ENCODE measurements at places on chromosomes 3 and 15. TPM values are rescaled to one million over a fixed set of nuclear protein-coding genes. Genes with fewer than 3 reads are reported as not detected.

The ABHD17C gene
- 8.6 TPM for polyA plus RNA-seq

The ANKRD34C gene
- polyA plus RNA-seq, result 0.04 TPM

The TMEM40 gene
- polyA plus RNA-seq, result 18.9 TPM

The VPS18 gene
- polyA plus RNA-seq, result 9.6 TPM

The MEGF11 gene
- polyA plus RNA-seq, result 0.26 TPM

The CCK gene
- polyA plus RNA-seq, result 4.2 TPM

The NFKBIZ gene
- polyA plus RNA-seq, result 2.8 TPM
